ENCODE measurements at places on chromosomes 1 and 21.

DNA sequence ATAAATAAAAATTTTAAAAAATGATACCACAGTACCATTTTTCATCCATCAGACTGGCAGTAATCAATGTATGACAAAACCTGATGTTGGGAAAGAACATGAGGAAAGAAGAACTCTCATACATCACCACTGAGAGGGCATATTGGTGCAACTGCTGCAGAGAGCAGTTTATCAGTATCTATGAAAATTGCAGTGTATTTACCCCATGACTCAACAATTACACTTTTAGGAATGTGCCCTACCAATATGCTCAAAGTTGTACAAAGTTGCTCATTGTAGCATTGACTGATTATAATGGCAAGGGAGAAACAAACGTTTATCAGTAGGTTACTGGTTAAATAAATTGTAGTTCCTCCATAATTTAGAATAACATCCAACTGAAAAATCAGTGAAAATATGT is 36.7 kb downstream of the CATSPERE start:
- no peak for DNase-seq

- DNase-seq = no peak
Observed at GRCh38 chr1:233034836-233035235, 84.4 kb downstream of the NTPCR start.

DNA sequence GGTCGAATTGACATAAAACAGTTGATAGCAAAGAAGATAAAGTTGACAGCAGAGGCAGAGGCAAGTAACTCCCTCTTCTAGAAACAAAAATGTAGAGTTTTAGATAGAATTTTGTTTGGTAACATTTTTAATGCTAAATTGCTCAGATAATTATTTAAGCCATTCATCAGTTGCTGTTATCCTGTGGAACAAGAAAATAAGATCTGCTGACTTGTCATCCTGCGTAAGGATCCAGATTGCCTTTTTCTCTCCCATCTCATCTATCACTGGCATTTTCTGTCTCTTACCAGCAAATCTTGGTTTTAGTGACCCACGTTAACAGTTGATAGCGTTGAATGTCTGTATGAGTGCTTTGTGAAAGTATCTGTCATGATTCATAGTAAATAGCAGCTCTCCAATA is 29.8 kb downstream of the SOAT1 start:
- no peak for DNase-seq

DNA sequence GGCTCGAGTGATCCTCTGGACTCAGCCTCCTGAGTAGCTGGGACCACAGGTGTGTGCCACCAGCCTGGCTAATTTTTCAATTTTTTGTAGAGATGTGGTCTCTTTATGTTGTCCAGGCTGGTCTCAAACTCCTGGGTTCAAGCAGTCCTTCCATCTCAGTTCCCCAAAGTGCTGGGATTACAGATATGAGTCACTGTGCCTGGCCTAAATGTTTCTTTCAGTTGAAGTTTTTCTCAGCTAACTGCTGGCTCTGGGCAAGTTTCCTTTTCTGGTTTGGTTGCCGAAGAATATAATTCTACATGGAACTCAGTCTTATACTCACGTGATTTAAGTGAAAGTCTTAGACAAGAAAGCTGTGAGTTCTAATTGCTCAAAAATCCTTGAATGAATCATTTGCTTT is 57.0 kb downstream of the SASS6 start:
- no peak for DNase-seq

GRCh38 chr1:59689730-59690129 is 125.0 kb upstream of the HOOK1 start:
- no peak for DNase-seq

Measured in CD4-positive, alpha-beta T cell treated with Interleukin-1 beta for 1 hour (primary cell).